ENCODE measurements at places on chromosomes 16 and 17. TPM values are rescaled to one million over a fixed set of nuclear protein-coding genes. Genes with fewer than 3 reads are reported as not detected.

GRCh38 chr16:10067835-10068234, 114.4 kb downstream of the GRIN2A start:
- no peak for DNase-seq

KRTAP4-6 gene
- total RNA-seq, result not detected

- DNase-seq, result no peak
These were observed 30.3 kb upstream of the KSR1 start for GRCh38 chr17:27425991-27426390.

DNA sequence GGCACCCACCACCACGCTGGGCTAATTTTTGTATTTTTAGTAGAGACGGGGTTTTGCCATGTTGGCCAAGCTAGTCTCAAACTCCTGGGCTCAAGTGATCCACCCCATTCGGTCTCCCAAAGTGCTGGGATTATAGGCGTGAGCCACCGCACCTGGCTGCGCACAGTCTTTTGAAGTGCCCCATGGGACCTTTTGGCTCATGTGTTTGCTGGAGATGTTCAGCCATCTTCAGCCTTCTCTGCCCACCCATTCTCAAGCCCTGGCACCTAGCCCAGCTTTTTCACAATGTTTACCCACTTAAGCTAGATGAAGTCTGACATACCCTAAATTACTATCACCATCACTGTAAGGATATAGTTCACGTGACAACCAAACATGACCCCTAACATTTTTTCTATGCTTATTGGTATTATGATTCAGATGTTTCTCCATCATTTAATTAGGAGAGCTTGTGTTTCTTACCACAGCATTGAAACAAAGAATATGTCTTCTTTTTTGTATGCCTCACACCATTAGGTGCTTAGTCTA, 32.3 kb downstream of the PECAM1 start:
- no peak for DNase-seq

TSPOAP1 gene
- total RNA-seq, result not detected

- DNase-seq, result peak; percentile 60
These were observed 33.5 kb upstream of the BCO1 start for GRCh38 chr16:81204798-81205680.

ARRB2 gene
- 10.8 TPM for total RNA-seq

GRCh38 chr16:72313903-72314302, 141.9 kb upstream of the PMFBP1 start:
- no peak for DNase-seq

CACNG3 gene
- total RNA-seq, result not detected

DNA sequence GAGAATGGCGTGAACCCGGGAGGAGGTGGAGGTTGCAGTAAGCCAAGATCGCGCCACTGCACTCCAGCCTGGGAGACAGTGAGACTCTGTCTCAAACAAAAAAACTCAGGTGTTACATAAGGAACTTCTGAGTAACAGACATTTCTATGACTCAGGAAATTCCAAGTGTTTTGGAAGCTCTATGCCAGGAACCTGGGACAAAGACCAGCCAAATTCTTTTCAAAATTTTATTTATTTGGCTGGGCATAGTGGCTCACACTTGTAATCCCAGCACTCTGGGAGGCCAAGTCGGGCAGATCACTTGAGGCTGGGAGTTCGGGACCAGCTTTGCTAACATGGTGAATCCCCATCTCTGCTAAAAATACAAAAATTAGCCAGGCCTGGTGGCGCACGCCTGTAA, 5.2 kb upstream of the SH2B1 start:
- no peak for DNase-seq

- DNase-seq, result no peak
These were observed 16.7 kb upstream of the KRTAP17-1 start for GRCh38 chr17:41332239-41332638.

- peak; percentile 7 for DNase-seq
These were observed 1.9 kb upstream of the PRRT2 start for GRCh38 chr16:29809850-29810698.

DNA sequence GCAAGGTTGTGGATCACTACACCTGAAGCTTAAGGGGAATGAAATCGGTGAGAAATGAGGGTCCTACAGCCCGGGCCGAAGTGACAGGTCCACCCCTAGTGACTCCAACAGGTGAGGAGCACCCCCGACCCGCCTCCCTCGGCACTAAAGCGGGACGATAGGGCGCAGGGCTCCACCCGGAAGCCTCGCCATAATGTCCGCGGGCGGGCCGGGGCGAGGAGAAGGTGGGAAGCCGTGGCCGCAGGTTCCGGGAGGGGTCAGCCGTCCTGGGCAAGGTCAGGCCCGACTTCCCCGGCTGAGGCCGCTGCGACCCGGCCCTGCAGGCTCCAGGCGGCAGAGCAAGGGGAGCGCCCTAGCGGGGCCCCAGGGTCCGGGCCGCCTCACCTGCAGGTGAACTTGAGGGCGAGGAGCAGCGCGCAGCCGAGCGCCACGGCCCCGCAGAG, 543 bp downstream of the TXNDC11 start:
- peak; percentile 34 for DNase-seq

DNA sequence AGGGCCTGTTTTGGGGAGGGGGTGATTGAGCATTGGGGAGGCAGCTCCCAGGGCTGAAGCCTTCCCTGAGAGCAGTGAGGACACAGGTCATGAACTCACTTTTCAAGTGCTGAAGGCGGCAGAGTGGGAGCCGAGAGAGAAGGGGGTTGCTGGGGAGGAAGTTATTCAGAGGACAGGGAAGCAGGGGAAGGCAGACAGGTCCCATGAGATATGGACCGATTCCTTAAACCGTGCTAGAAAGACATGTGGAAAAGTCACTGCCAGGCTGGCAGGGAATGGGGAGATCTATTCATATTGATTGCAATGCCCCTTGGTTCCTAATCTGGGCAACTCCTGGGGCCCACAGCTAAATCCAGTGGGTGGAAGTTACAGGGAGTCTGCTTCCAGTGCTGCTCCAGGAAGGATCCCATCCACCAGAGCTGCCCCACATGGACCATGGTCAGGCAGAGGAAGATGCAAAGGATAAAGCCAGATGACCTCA, 1.1 kb downstream of the CCL4 start:
- no peak for DNase-seq

DNA sequence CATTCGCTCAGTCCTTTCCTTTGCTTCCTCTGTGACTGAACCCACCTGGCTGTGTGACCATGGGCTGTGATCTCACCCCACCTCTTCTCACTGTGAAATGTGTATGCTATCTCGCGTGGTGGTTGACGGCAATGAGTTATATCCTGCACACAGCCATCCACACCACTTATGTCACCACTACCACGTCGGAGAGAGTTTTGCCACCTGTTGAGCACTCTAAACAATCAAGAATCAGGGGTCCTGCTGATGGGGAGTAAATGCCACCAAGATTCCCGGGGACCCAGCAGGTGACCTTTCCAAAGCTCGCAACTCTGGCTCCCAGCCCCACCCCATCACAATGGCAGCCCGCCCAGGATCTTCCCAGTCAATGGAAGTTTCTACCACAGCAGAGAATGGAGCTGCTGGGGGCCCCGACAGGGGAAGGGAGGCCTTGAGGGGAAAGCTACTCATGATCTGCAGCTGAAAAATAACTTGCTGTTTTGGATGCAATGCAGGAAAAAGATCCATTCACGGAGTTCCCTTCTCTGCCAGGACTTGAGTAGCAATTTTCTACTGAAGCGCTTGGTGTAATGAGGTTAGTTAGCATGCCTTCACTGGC, 26.2 kb upstream of the RCVRN start:
- no peak for DNase-seq

DNA sequence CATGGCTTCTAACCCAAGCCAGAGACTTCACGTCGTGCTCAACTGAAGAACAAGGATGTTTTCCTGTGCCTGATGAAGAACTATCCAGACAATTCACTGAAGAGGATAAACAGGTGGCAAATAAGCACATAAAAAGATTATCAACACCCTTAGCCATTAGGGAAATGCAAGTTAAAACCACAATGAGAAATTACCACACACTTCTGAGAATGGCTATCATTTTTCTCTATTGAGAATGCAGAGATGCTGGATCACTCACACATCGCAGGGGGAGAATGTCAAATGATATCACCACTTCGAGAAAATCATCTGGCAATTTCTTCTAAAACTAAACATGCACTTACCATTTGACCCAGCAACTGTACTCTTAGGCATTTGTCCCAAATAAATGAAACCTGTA, 162.8 kb downstream of the IRX3 start:
- DNase-seq, result peak; percentile 75

AARS1 gene
- total RNA-seq, result 91.5 TPM

DNA sequence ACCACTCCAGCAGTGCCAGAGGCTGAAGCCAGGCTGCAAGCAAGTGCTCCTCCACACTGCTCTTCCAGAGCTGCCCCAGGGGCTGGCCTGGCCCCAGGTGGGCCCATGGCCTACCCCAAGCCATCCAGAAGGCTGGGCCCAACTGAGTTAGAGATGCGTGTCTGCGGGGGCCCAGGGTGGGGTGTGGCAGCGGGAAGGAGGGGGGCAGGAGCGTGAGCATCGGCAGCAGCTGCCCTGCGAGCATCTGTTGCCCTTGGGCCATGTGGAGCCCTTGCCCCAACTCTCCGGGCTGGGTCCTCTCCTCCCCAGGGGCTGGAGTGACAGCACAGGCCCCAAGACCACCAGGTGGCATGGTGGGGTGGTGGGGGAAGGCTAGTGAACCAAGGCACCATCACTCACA, 7.3 kb upstream of the SREBF1 start:
- no peak for DNase-seq

GRCh38 chr16:62201911-62202310, 165.7 kb upstream of the CDH8 start:
- no peak for DNase-seq

TPSD1 gene
- total RNA-seq, result not detected

DNAH9 gene
- 0.05 TPM for total RNA-seq

All from myocyte (in vitro differentiated cells).